Vagina (tissue), 2 donors: ENCODE measurements at places on chromosomes 6 and 20.

DNA sequence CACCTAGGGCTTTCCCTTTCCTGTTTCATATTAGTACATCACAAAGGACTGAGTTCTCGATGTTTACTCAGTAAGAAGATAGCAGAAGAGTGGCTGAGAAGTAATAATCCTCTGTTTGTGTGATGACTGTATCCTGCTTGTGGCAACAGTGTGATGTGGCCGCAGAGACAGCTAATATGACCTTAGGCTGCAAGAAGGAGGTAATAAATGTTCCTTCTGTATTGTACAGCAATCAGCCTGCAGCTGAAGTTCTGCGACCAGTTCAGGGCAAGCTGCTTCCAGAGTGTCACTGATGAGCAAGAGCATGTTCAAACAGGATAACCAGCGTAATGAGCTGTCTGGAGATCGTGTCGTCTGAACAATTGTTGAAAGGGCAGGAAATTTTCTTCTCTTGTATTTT lies 70.9 kb downstream of the OPN5 start:
- no peak for DNase-seq
- H3K27me3 ChIP-seq: no peaks in the 10 kb centered on the region
- no peak overlapping the region for H3K27ac ChIP-seq
- no peak overlapping the region for H3K4me3 ChIP-seq

- DNase-seq: no peak
- peaks cover 6% of the 10 kb centered on the region for H3K4me1 ChIP-seq
- H3K27me3 ChIP-seq: no peaks in the 10 kb centered on the region
- H3K36me3 ChIP-seq: no peaks in the 10 kb centered on the region
- H3K27ac ChIP-seq: no peak overlapping the region
Observed at GRCh38 chr6:140320081-140321080, 945.9 kb upstream of the CITED2 start.

GRCh38 chr6:53520320-53520928 lies 24.5 kb downstream of the GCLC start:
- no peak for DNase-seq
- H3K27me3 ChIP-seq: no peaks in the 10 kb centered on the region
- no peak overlapping the region for H3K27ac ChIP-seq
- H3K4me1 ChIP-seq: peaks cover 32% of the 10 kb centered on the region

GRCh38 chr6:37323580-37323979 lies 30.2 kb upstream of the RNF8 start:
- DNase-seq: no peak
- no peak overlapping the region for H3K27ac ChIP-seq
- no peaks in the 10 kb centered on the region for H3K36me3 ChIP-seq
- H3K4me3 ChIP-seq: no peak overlapping the region

DNA sequence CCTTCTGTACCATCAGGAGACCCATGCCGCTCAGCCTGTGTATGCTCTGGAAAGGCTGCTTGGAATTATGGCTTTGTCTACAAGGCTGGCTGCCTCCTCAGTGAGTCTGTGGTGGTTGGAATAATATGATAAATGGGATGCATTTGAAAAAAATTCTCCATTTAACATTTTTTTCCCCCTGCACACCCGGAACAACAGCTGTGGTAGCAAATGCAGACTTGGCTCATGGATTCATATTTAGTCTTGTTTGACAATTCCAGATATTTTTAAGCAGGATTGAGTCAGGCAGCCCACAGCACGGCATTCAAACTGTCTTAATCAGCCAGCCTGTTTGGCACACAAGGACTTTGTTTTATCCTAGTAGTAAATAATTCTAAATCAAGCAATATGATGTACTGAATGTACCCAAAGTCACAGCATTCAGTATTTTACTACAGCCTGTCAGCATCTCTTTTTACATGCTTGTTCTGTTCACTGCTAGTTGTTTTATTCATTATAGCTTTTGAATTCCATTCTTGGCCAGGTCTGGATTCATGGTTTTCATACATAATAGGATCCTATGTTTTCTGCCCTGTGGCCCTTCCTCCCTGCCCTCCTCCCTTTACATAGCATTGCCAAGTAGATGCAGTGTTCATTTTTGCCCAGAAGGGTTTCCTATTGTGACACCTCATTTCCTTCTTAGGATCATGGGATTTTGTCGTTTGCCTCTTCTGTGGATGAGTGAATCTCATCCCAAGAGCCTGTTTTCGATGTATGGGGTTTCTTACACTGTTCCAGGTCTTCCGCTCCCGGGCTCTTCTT lies 68.1 kb downstream of the LRRC1 start:
- no peak overlapping the region for H3K4me3 ChIP-seq
- H3K36me3 ChIP-seq: no peaks in the 10 kb centered on the region
- H3K27ac ChIP-seq: no peak overlapping the region
- no peak for DNase-seq
- H3K27me3 ChIP-seq: no peaks in the 10 kb centered on the region
